ENCODE measurements at places on chromosomes 4 and X. TPM values are rescaled to one million over a fixed set of nuclear protein-coding genes. Genes with fewer than 3 reads are reported as not detected.

The SERPINA7 gene
- not detected for total RNA-seq

The DYNLT3 gene
- total RNA-seq, result 5.7 TPM

The ADH1A gene
- not detected for total RNA-seq

- DNase-seq, result peak; percentile 41
Measured at GRCh38 chr4:137610960-137611359, 78.7 kb upstream of the PCDH18 start.

DNA sequence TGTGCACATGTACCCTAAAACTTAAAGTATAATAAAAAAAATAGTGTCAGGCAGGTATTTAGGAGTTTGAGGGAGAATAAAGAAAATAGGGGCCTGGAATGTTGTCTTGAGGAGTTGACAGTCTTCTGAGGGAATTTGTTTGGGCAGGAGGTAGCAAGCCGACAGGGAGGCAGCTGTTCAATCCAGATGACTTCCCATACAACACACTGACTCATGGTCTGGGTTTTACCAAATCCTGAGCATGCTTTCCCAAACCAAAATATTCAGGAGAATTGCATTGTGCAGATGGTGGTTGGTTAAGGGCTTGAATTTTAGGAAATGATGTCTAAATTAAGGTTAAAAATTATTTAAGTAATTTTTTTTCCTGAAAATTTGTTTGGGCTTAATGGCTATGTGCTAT lies 430.0 kb downstream of the INPP4B start:
- no peak for DNase-seq

DNA sequence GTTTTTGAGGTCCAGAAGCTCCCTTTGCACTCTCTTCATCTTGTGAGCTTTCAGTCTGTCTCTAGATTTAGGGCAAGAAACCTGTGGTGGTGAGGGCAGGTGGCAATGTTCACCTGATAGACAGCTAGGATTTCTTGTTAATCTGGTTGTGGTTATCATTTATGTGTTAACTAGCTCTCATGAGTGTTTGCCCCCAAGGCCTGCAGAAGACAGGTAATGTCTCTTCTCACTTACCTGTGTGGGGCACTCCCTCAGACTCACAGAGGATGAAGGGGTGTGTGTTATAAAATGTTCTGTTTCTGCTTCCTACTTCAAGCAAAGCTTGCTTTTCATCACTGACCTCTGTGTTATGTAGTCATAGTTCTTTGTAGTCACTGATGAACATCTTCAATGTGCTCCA lies 17.8 kb downstream of the EGF start:
- no peak for DNase-seq

DNA sequence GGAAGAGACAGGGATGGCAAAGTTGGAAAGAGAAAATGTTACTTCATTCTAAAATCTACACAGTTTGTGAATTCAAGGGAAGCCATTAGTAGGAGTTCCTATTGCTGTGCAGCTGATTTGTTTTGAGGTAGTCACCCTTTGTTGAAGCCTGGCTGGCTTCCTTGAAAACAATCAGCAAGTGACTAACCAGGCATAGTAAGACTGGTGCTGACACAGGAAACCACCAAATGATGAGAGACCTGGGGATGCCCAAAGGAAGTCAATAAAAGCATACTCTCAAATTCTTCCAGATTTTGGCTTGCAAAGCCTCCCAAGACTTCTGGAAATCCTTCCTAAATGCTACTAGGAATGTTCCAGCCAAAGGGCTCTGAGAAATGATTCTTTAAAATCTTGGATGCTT lies 23.9 kb upstream of the PRDM8 start:
- DNase-seq, result no peak
